ENCODE measurements at places on chromosomes 12 and 14.
A peak's percentile ranks its signal among the peaks of the same experiment; 100 is the strongest.

DNA sequence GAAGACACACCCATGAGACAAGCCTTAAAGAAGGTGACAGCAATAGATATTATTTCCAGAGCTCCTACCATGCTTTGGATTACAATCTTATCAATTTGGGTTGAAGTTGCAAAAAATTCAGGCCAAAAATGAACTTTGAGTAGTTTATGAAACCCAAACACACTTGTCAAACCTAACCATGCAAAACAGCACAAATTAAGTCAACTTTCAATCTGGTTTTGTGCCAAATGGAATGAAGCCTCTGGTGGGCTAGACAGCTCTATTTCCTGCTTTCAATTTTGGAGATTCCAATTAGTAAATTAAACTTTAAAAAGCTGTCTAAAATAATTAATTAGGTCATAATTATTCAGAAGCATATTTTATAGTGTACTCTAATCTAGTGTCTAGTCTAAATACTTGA lies 203.4 kb downstream of the SYT1 start:
- DNase-seq = no peak

GRCh38 chr14:59359431-59360124 lies 105.6 kb downstream of the GPR135 start:
- DNase-seq = no peak

- DNase-seq = no peak
These were observed 694 bp upstream of the DIABLO start for GRCh38 chr12:122226366-122227125.

DNA sequence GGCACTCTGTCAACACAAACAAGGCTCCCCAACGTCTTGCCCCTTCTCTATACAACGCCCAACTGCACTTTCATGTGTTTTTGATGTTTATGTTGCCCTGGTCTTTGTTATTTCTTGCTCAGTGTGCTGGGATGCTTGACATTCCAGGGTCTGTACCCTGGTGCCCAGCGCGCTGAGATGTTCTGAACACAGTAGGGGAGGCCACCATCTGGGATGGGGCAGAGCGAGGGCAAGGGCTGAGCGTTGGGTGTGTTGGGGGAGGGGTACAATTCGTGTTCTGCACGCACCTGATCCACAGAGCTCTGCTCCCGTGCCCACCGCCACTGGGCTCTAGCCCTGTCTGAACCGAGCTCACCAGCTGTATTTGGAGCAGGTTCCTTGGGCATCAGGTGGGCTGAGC lies 52.9 kb downstream of the ISCA2 start:
- no peak for DNase-seq

- no peak for DNase-seq
These were observed 28.0 kb downstream of the VPS37B start for GRCh38 chr12:122867691-122868461.

- DNase-seq = peak; percentile 55
These were observed 294.3 kb downstream of the APAF1 start for GRCh38 chr12:98939350-98939749.

All from lung (tissue), 17 donors.